ENCODE measurements at places on chromosomes 3 and 15. TPM values are rescaled to one million over a fixed set of nuclear protein-coding genes. Genes with fewer than 3 reads are reported as not detected.

The CAV3 gene
- total RNA-seq = not detected

The BNC1 gene
- not detected for total RNA-seq

The ZBBX gene
- total RNA-seq = not detected

The ABTB1 gene
- total RNA-seq = 6.2 TPM

The HES1 gene
- 128 TPM for total RNA-seq

The DGKG gene
- total RNA-seq = 0.81 TPM

GRCh38 chr3:130543322-130543721 is 26.3 kb downstream of the COL6A6 start:
- DNase-seq = no peak

GRCh38 chr3:129739634-129740033 is 133.2 kb upstream of the PLXND1 start:
- DNase-seq = no peak

DNA sequence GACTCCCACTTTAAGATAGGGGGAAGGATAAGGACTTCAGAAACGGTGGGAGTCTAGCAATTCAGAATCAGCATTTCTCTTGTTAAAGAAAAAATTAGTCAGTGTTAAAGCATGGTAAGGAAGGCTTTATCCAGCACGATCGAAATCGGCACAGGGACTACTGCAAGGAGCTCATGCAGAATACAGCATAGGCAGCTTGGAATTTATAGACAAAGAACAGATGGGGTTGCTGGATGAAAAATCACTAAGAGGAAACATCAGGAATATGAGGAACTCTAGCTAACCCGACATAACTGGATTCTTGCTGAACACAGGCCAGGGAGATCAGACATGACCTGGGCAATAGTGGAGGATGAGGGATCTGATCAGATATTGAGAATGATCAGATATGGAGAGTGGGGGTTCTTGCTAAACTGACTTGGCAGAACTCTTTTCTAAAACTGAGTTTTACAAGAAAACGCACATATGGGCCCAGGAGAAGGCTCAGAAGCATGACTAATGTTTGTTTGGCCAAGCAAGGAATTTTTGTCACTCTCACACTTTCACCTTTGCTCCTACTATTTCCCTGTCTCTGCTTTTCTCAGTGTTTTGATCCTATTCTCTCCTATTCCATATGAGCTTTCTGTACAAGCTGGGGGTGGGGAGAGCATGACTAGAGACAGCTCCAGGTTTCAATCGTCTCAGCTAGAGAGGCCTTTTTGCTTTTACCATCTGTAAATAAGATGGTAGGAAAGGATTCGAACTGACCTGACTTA is 3.9 kb upstream of the PLCH1 start:
- DNase-seq = peak; percentile 48

- DNase-seq = no peak
Observed at GRCh38 chr3:194301730-194302129, 49.4 kb downstream of the CPN2 start.

DNA sequence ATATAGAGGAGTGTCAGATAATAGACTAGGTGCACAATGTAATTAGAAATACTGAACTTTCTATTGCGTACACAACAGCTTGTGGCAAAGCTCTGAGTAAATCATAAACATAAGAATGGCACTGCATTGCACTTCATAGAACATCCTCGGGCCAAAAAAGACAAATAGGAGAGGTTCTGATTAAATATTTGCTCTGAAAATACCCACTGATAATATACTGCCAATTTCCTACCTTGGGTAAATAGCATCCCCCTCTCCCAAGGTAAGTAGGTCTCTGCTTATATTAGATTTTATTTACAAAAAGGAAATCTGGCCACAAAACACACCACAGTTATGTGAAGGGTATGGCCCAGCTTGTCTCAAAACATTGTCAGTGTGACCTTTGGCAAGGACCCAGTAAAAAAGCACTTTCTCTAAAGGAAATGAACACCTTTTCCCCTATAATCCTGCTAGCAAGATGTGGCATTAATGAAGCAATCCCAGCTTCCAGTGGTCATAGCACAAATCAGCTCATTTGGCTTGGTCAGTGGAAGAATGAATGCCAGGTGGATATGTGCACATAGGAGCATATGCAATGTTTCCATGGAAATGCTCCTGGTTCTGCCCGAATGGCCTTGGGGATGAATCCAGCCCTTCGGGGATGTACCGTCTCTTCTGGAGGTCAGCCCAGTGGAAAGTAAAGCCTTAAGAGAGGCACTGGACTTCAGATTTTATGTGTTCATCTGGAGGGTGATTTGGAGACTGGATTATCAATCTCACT is 315.9 kb downstream of the LSAMP start:
- DNase-seq = no peak

DNA sequence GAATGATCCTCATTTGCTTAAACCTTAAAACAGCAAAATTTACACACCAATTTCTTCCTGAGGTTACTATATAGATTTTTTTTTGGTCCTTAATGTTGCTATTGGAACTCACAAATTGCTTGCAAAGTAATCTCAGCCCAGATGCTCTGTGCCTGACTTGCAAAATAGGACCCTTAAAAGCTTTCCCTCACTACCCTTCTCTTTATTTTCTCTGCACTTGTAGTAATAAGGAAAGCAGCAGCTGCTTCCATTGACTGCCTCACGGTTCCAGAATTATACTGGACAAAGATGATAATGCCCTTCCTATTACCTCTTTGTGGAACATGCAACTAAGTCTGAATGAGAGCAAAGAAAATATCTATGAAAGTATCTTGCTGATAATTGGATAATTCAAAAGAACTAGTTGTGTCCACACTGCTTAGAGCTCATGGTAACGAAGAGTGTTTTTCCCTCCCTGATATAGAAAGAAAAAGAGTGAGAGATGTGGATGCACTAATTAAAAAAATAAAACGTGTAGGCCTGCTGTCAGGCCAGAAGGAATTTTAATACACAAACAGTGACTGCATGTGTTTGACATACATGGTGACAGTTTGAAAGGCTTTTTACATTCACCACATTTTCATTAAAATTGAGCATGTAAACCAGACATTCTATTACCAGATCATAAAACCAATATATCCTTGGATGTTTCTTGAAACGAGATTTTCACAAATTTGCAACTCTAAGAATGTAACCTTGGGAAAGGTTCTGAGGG is 783.1 kb downstream of the GBE1 start:
- no peak for DNase-seq

- DNase-seq = no peak
Observed at GRCh38 chr3:101940521-101941317, 91.4 kb downstream of the NFKBIZ start.

DNA sequence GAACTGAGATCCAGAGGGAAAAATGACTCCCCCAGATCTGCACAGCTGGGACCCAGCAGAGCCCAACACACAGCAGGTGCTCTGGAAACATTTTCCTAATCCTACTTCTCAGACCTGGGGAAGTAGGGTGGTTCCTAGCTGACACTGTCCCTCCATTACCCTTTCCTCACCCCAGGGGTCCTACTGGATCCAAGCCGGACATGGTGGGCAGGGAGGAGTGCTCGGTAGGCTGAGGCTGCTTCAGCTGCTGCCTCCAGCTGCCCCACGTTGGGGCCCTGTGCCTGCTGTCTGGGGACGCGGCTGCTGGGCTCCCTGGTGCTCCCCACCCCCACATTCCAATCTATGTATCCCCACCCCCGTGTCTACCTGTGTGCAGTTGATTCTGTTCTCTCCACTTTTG is 29.8 kb upstream of the SLC6A6 start:
- no peak for DNase-seq

- no peak for DNase-seq
Observed at GRCh38 chr15:39409876-39410530, 170.9 kb upstream of the THBS1 start.
